Cortex of kidney (tissue), 1 donor: ENCODE measurements at places on chromosomes 5 and 9.

GRCh38 chr9:83034026-83034425 lies 28.9 kb downstream of the RASEF start:
- DNase-seq = no peak

DNA sequence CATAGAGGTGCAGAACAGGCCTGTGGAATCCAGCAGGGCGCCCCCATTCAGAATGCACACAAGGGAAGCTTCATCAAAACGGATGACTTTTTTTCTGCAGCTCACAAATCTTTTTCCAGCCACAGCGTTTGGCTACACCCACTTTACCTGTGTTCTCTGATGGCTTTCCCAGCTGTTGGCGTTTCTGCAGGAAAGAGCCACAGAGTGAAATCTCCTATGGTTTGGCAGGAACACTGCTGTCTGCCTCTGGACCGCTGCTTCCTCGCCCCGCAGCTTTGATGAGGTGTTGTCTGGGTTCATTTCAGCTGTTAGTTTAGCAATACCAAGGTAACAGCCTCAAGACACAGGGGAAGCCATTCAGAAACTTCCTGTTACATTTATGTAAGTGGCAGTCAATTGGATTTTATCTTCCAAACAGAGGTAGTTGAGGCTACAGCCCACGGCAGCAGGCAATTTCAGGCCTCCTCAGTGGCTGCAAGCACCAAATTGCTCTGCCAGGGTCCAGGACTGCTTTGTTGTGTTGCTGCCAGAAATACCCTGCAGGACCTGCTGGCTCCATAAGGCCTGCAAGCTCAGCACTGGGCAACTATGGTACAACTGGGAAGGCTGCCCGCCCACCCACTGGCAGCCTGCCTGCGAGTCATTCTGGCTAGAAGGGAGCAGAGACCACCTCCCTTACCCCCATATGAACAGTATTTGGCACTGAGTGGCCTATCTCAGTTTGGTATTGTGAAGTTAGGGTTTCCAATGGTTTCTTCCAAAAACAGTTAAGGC lies 96.7 kb downstream of the MVB12B start:
- no peak for DNase-seq

DNA sequence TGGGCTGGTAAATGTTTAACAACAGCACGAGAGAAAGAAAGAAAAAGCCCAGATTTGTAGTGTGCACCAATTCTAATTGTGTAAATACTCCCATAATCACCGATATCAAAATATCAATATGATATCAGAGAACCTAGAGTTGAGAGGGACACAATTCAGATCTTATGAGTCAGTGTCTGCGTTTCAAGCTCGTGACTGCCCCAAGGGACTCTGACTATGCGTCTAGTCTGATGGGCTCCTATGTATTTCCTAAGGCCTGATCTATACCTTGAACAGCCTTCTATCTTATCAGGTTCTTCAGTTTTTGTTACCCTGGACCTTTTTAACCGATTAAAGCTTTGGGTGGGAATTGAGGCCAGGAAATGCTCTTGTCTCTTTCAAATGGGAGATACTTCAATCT lies 243.0 kb upstream of the SLC24A2 start:
- DNase-seq = no peak

- no peak for DNase-seq
These were observed 12.4 kb downstream of the NFIL3 start for GRCh38 chr9:91411096-91411771.

- DNase-seq = no peak
These were observed 509.9 kb downstream of the ZNF608 start for GRCh38 chr5:124236361-124237205.

GRCh38 chr5:35440409-35440808 lies 177.3 kb upstream of the SPEF2 start:
- DNase-seq = no peak

GRCh38 chr5:32710550-32711361 lies at the start of gene NPR3:
Gene NPR3 (plus strand): TSS chr5:32711321. CDS start chr5:32711777, 456 bp downstream.
- no peak for DNase-seq

GRCh38 chr9:117403848-117404247 lies 11.0 kb downstream of the ASTN2 start:
- DNase-seq = no peak

DNA sequence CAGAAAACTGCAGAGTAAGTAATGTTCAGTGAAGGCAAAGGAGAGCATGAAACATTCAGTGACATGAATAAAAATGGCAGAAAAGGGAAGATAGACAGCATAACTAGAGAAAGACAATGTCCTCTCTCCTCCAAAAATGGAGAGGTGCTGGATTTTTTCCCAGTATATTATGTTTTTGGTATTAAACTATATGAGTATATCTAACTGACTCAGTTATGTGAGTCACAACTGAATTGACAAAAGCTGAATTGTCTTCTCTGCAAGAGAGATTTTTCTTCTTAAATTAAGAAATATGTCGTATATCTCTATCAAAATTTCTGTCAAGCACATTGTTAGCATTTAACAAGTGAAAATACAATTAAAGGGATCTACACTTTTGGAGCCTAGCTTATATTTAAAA lies 375.1 kb downstream of the CHSY3 start:
- no peak for DNase-seq

GRCh38 chr9:125258832-125259534 lies 2.6 kb upstream of the GAPVD1 start:
- DNase-seq = no peak

- DNase-seq = no peak
These were observed 20.0 kb downstream of the C5orf47 start for GRCh38 chr5:174008922-174009321.

DNA sequence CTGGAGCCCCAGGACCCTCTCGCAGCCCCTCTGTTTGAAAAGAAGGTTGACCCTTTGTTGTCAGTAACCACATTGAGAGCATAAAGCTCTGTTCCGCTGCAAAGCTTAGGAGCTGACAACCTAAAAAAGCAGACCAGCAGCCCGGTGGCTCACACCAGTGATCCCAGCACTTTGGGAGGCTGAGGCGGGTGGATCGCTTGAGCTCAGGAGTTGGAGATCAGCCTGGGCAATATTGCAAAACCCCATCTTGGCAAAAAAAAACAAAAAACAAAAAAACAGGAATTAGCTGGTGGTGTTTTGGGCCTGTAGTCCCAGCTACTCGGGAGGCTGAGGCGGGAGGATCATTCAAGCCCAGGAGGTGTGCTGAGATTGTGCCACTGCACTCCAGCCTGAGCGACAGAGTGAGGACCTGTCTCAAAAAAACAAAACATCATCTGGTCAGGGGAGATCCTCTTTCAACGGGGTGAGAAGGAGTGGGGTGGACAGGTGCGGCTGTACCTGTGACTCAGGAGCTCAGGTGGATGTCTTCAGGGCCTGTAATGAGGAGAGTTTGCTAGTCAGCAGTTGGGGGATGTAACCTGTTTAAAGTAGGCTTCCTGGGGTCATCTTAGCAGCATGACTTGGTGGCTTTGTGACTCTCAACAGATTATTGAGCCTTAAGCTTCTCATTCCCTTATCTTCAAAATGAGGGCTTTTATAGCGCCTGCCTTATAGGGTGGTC lies 694 bp upstream of the REEP2 start:
- no peak for DNase-seq

- DNase-seq = no peak
These were observed 105.8 kb downstream of the EFNA5 start for GRCh38 chr5:107564931-107565372.

DNA sequence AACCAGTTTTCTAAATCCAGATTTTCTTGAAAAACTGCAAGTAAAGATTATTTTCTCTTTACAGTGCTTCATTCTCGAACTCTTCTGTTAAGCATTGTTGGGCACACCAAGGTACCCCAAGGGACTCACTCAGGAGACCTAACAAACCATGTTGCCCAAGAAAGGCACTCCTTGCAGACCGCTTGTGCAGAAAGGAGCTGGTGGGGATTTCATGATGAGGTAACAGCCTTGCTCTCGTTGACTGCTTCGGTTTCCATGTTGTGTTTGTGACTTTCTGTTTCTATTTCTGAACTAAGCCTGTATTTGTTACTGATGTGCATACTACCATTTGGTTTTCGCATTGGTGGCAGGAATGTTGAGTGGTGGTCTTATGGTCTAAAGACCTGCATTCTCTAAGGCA lies 266.6 kb upstream of the DAP start:
- DNase-seq = no peak

DNA sequence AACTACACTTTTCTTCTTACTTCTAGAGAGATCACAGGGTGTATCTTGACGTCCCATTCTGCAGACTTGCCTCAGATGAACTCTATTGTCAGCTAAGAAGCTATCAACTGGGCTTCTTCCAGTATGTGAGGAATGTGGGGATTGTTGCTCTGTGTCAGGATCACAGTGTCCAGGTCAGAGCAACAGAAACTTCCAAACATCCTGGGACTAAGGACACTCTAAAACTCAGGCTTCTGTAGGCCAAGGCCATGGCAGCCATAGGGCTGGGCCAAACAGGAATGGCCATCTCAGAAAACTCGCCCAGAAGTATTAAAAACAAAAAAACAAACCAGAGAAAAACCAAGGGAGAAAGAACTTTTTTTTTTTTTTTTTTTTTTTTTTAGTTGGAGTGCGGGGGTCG lies 210.0 kb upstream of the CLINT1 start:
- no peak for DNase-seq

GRCh38 chr9:133487331-133487725 lies 8.4 kb upstream of the SLC2A6 start:
- no peak for DNase-seq

GRCh38 chr5:170632266-170632984 lies 128.6 kb downstream of the KCNIP1 start:
- DNase-seq = no peak

- DNase-seq = no peak
These were observed 24.2 kb downstream of the IL9 start for GRCh38 chr5:135871268-135871915.

DNA sequence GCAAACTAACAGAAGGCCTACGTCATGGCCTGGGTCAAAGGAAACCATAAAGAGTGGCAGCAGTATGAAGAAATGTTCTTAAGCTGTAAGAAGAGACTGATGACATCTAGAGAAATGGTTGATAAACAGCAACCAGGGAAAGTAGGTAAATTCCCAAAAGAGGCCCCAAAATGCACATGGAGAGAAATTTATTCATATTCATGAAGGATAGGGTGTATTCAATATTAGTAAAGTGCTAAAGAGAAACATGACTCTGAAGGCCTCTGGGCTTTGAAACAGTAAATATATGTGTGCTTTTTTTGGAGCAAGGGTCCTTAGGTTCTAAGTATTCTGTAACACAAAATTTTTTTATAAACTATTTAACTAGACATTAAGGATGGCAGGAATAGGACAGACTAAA lies 149.7 kb upstream of the GRIA1 start:
- DNase-seq = no peak

DNA sequence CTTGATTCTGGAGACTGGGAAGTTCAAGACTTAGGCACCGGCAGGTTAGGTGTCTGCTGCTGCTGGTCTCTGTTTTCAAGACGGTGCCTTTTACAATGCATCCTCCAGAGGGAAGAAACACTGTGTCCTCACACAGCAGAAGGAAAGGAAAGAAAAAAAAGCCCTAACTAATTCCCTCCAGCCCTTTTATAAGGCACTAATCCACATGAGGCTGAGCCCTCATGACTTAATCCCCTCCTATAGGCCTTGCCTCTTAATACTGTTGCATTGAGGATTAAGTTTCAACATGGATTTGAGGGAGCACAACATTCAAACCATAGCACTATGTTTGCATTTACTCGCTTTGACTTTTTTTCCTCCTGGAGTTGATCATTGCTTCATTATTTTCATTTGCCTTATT lies 585.9 kb downstream of the TLR4 start:
- DNase-seq = no peak

GRCh38 chr9:107975426-107976010 lies 485.9 kb upstream of the KLF4 start:
- no peak for DNase-seq

- DNase-seq = no peak
These were observed 41.6 kb upstream of the SLC12A7 start for GRCh38 chr5:1153428-1153827.

DNA sequence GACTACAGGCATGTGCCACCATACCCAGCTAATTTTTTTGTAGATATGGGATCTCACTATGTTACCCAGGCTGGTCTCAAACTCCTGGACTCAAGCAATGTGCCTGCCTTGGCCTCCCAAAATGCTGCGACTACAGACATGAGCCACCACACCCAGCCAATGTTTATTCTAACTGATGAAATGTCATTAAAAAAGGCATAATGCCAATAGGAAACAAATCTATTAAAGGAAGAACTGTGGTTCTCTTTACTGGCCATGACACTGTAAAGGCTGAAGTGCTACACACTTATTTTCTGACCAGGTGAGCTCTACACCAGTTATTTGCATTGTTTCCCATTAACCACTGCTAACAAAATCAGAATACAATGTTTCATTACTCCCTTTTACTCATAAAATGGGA lies 106.0 kb downstream of the STRBP start:
- DNase-seq = no peak

DNA sequence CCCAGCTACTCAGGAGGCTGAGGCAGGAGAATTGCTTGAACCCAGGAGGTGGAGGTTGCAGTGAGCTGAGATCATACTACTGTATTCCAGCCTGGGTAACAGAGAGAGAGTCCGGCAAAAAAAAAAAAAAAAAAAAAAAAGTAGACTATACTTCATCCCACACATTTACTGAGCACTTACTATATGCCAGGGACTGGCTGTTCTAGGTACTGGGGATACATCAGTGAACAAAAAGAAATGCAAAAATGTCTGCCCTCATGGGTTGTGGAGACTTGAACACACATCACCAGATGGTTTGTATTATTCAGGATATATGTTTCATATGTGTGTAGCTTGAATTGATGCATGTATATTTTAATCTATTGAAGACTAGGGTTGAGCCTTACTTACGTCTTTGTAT lies 2.9 kb upstream of the LHFPL2 start:
- no peak for DNase-seq

GRCh38 chr5:173271419-173271818 lies 36.4 kb upstream of the NKX2-5 start:
- DNase-seq = no peak

DNA sequence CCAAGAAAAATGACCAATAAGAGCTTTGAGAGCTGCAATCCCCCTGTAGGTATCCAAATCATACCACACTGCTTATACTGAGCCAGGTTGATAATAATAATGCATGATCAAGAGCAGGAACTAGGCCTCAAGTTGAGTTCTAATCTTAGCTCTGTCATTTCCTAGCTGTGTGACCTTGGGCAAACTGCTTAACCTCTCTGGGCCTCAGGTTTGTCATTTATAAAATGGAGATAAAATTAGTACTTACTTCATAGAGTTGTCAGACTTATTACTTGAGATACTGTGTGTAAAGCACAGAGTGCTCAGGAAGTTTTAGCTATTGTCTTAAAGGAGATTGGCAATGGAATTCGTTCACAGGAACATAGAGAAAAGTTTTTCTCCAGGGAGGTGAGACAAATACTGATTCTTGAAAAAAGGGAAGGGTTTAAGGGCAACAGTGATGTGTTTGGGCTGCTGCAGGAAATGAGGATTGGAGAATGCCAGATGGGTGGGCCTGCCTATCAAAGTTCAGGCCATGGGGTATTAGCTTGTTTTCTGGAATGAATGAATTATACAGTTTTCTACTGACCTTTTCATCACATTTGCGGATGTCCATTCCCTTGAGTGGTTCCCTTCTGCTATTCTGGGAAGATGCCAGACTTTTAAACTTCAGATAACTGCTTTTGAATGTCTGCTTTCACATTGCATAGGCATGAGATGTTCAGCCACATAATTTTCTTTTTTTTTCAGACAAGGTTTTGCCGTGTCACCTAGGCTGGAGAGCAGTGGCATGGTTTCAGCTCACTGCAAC lies 10.2 kb upstream of the ATP6V0E1 start:
- DNase-seq = no peak

GRCh38 chr9:116319480-116319879 lies 165.9 kb downstream of the PAPPA start:
- DNase-seq = no peak
